ENCODE measurements at places on chromosomes 1 and 21.
A peak's percentile ranks its signal among the peaks of the same experiment; 100 is the strongest.

DNA sequence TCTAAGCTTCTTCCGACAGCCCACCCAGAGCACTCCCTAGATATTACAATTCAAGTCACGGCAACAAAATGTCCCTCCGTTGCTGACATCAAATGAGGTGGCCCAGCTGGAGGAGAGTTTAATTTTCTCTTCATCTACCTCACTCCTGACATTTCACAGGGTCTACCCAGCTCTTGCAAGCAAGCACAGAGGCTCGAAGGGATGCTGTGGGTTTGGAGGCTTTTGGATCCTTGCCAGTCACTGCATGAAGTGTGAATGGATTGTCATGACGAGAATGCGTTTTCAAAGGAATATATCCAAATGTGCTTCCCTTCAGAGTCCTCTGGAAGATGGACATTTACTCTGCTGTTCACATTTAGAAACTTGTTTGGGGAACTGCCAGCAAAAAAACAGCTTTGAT is 33.5 kb downstream of the CAPN8 start:
- no peak for DNase-seq

DNA sequence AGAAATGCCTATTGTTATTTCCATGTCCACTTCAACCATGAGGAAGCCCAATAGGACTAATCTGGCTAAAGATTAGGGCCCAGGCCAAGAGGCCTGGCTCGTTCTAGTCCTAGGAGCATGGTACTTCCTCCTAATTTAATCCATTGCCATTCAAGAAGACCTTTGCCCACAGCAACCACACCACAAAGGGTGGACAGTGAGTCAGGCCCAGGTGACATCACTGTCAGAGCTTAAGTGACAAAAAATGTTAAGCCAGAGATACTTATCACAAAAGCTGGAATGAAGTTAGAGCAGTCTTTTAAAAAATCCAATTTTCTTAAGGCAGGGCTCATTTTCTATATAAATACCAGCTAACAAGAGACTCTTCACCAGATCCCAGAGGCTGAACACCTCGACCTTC is at the start of gene SPRR3:
SPRR3 (plus strand) TSS at position 368 of the 400 bp plus-strand sequence. CDS start 1,272 bp downstream, outside the sequence.
- DNase-seq, result peak; percentile 18

DNA sequence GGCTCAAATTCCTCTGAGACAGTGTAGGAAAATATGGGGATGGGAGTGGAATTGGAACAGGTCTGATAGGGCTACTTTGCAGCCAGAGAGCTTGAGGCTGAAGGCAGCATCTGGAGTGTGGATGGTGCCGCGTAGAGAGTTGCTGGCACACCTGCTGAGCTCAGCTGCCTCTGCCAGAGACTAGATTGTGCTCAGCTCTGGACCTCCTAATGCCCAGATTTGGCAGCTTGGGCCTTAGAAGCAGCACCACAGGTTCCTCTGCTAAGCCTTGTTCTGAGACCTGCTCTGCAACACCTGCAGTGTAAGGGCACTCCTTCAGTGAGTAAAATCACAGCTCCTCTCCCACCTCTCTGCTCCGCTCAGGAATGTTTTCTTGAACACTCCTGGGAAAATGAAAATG is 23.3 kb downstream of the ACOT11 start:
- DNase-seq, result no peak

- DNase-seq, result no peak
Measured at GRCh38 chr1:24107462-24108138, 4.3 kb downstream of the MYOM3 start.

- no peak for DNase-seq
Measured at GRCh38 chr1:208835781-208836180, 591.6 kb upstream of the PLXNA2 start.
